Smooth muscle cell of trachea (primary cell): ENCODE measurements at places on chromosomes 7 and 10. TPM values are rescaled to one million over a fixed set of nuclear protein-coding genes. Genes with fewer than 3 reads are reported as not detected.

Gene TMEM176A
- total RNA-seq = 0.33 TPM in 1 of 2 replicates, not detected in the other

Gene ELOVL3
- total RNA-seq = 0.83 TPM in 1 of 2 replicates, not detected in the other

Gene FRMPD2
- not detected in 2 replicates for total RNA-seq

Gene PLEKHS1
- total RNA-seq = under 0.01 TPM in 1 of 2 replicates, not detected in the other

Gene GDF2
- not detected in 2 replicates for total RNA-seq
